NCI-H1092 (cell line): ENCODE measurements at places on chromosomes 13 and 19.

DNA sequence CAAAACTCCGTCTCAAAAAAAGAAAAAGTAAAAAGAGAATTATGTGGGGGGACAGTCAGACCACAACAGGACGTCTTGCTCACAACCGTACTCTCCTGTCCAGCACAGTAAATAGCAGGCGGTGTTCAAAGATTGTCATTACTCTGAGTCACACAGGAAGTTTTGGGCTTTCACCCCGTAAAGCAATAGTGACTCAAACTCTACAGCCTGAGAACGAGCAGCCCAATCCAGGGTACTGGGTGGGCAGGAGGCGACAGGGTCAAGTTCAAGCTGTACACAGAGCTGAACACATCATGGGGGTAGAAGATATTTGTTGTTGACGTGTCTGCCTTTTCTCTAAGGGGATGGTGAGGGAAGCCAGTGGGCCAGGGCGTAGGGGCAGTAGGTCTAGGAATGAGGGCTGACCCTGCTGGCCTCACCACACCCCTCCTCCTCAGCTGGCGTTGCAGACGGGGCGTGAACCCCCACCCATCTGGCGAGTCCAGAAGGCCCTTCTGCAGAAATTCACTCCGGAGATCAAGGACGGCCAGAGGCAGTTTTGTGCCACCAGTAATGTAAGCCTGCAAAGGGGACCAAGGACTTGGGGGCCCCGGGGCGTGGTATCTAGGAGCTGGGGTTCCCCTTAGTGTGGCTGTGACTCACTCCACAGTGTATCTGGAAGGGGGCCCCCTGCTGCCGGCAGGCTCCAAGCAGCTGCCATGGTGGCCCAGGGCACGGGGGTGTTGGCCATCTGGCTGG, 23.3 kb downstream of the PRR12 start:
- DNase-seq = no peak

DNA sequence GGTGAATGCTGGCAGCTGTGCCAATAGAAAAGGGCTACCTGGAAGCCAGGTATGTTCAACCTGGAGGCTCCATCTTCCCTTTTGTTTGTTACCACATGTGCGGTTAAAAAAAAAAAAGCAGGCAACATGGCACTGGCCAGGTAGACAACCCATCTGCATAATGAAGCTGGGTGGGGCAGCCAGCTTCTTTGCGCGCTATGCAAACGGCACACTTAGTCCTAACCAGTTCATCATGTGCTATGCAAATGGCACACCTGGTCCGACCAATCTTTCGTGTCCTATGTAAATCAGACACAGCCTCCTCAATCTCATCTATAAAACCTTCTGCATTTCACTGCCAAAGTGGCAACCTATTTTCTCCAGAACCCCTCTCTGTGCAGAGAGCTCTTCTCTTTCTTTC, 11.3 kb upstream of the IGSF23 start:
- DNase-seq = no peak

DNA sequence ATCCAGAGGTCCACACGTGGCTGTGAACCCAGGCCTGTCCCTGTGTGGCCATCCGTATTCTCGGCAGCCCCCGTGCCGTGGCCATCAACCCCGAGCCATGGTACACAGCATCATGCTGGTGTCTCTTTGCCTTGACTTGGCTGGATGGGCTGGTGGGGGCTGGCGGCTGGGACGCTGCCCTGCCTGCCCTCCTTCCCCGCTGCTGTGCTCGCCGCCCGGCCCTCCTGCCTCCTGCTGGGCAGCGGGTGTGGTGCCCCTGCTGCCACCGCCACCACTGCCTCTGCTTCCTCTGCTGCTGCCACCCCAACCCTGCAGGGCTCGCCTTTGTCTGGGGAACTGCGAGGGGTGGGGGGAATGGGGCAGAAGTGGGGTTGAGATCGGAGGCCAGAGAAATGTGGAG, 19.7 kb upstream of the EHD2 start:
- DNase-seq = no peak

DNA sequence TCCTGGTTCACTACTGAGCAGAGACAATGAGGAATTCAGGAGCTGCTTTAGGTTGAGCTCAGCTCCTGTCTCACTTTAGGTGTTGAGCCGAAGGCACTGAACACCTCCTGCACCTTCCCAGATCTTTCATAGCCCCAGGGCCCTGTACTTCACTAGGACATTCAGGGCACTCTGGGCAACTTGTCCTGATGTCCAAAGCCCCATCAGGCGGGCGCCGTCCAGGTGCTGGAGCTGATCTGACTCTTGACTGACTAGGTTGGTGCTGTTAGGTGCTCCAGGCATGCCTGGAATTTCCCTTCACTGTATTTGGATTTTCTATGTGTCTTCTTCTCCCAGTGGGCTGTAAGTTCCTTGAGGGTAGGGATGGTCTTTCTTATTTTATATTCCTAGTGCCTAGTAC, 48.4 kb upstream of the CNMD start:
- no peak for DNase-seq

GRCh38 chr19:44824761-44825160, 15.9 kb downstream of the BCAM start:
- peak; percentile 73 for DNase-seq

- no peak for DNase-seq
These were observed 32.2 kb upstream of the ZNF726 start for GRCh38 chr19:23882493-23882892.

DNA sequence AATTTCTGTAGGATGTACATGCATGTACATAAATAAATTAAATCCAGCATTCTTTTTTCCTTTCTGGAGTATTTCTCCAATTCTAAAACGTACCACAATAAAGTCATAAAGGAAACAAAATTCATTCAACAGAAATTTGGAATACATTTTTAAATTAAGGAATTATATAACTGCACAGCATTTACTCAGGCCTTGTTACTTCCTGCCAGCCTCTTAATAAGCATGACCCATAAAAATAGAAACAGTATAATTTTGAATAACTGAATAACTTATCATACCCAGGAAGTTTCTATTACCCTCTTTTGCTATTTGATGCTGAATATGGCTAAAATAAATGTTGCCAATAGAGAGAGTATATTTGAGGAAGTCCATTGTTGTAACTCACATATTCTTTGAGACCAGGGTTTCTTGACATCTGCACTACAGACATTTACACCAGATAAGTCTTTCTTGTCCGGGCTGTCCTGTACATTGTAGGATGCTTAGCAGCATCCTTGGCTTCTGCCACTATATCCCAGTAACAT, 178.2 kb downstream of the KLF12 start:
- DNase-seq = no peak

GRCh38 chr13:95898256-95898655, 154.9 kb downstream of the UGGT2 start:
- no peak for DNase-seq

- DNase-seq = no peak
These were observed 54.4 kb downstream of the COL4A2 start for GRCh38 chr13:110361365-110361911.

- DNase-seq = no peak
These were observed 53.4 kb downstream of the PDS5B start for GRCh38 chr13:32639502-32640105.

DNA sequence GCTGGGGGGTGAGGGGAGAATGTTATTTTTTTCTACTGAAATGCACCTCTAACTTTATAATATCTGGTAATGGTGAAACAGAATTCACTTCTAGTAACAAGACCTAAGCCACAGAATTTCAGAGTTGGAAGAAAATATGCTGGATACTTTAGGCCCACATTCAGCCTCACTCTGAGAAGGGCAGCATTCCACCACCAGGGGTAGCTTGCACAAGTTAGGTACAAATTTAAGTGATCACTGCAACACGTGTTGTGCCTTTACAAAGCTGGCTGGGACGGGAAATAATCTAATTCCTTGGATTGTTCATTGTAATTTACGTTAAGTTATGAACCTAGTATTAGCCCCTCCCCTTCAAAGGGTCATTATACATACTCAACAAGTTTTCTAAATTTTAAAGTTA, 192.3 kb downstream of the RGCC start:
- no peak for DNase-seq
